ENCODE measurements at places on chromosomes 1 and 21. TPM values are rescaled to one million over a fixed set of nuclear protein-coding genes. Genes with fewer than 3 reads are reported as not detected.

SPRR4 gene
- total RNA-seq: not detected

CD2 gene
- not detected for total RNA-seq

SPRR5 gene
- total RNA-seq: not detected

PITHD1 gene
- 40.5 TPM for total RNA-seq

NR1I3 gene
- not detected for total RNA-seq

RHBG gene
- not detected for total RNA-seq

LENEP gene
- 0.26 TPM for total RNA-seq

AK4 gene
- 13.9 TPM for total RNA-seq

ENAH gene
- 93.7 TPM for total RNA-seq

FAM151A gene
- not detected for total RNA-seq

BMP8B gene
- total RNA-seq: not detected

OR2T8 gene
- not detected for total RNA-seq

PLA2G2D gene
- total RNA-seq: not detected

SLC1A7 gene
- 0.33 TPM for total RNA-seq

IKBKE gene
- 10.0 TPM for total RNA-seq

GBP4 gene
- 0.77 TPM for total RNA-seq

All from fibroblast of lung (primary cell).